Muscle of back (tissue), 13 donors: ENCODE measurements at places on chromosomes 2 and 18. TPM values are rescaled to one million over a fixed set of nuclear protein-coding genes. Genes with fewer than 3 reads are reported as not detected.

Gene CFAP65
- polyA plus RNA-seq: not detected

Gene ANKRD29
- polyA plus RNA-seq: 7.8 TPM

Gene POLR1A
- 19.7 TPM for polyA plus RNA-seq

Gene C2orf66
- polyA plus RNA-seq: not detected

Gene TRIM43
- not detected for polyA plus RNA-seq

Gene SP100
- 22.2 TPM for polyA plus RNA-seq

Gene XPO1
- 141 TPM for polyA plus RNA-seq

Gene DES
- 3,658 TPM for polyA plus RNA-seq

Gene LAMA1
- polyA plus RNA-seq: 2.0 TPM

Gene DUSP2
- polyA plus RNA-seq: 10.3 TPM

DNA sequence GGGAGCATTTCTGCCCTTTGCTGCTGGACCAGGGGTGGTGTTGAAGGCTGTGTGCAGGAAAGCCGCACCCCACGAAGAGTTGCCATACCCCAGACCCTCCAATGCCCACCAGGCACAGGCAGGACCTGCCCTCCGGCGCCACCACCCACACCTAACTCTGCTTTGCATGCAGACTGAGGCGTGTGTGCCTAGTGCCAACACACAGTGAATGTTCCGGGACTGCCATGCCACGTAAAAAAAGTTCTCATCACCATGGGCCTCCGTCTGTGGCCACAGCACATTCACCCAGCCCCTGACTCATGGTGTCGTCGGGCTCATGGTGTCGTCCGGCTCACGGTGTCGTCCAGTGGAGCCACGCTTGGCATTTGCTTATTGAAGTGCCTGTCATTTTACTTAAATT, 184.9 kb upstream of the RAB6C start:
- no peak for DNase-seq

DNA sequence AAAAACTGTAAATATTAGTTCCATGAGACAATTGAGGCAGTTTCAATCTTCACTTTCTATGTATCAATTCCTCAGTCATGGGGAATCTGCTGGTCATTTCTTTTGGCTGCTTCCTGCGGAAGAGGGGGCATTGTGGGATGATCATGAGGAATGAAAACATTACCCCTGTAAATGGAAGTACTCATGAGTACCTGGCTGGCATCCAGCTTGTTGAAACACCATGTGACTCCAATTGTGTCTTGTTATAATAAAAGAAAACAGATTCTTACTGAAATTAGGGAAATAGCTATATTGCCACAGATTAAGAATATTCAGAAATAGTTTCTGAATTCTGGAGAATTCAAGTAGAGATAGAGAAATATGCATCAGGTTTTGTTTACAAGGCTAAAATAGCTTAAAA, 41.6 kb upstream of the GPR39 start:
- DNase-seq: no peak

GRCh38 chr18:12359515-12359927, 17.5 kb downstream of the AFG3L2 start:
- no peak for DNase-seq

DNA sequence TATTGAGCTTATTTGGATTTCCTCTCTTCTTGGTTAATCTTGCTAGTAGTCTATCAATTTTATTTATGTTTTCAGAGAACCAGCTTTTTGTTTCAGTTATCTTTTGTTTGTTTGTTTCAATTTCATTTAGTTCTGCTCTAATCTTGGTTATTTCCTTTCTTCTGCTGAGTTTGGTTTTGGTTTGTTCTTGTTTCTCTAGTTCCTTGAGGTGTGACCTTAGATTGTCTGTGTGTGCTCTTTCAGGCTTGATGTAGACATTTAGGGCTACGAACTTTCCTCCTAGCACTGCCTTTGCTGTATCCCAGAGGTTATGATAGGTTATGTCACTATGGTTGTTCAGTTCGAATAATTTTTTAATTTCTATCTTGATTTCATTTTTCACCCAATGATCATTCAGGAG, 141.6 kb downstream of the ZNF236 start:
- DNase-seq: no peak

GRCh38 chr2:181846399-181847197, 44.9 kb upstream of the ITPRID2 start:
- no peak for DNase-seq

- DNase-seq: no peak
Observed at GRCh38 chr2:120148669-120149068, 74.5 kb downstream of the TMEM185B start.

- no peak for DNase-seq
Observed at GRCh38 chr2:237652854-237653253, 25.5 kb downstream of the LRRFIP1 start.

- DNase-seq: no peak
Observed at GRCh38 chr2:197813093-197813787, 8.8 kb downstream of the PLCL1 start.

- peak; percentile 76 for DNase-seq
Observed at GRCh38 chr2:240960971-240961876, 37.2 kb upstream of the SNED1 start.

DNA sequence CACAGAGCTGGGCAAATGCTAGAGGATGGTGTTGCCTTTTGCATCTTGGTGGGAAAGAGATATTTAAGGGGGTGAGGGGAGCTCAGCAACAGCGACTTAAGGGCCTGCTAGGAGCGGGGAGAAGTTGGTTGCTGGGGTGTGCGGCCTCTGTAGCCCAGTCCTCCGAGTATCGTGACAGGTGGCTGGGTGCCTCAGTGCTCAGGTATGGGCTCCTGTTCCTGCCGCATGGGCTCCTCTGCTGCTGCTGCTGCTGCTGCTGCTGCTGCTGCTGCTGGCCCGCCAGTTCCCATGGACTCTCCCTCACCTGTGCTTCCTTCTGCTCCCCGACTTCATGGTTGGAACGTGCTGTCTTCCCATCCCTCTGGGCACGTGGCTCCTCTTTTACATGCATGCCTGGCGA, 22.0 kb downstream of the AGAP1 start:
- DNase-seq: no peak

- DNase-seq: no peak
Observed at GRCh38 chr2:26316041-26316440, 29.9 kb upstream of the SELENOI start.
